Stimulated activated CD8-positive, alpha-beta memory T cell treated with anti-CD3 and anti-CD28 coated beads, Interleukin-7, amount 100 ng/mL, for 4 hours (primary cell): ENCODE measurements at places on chromosomes 4 and X.

GRCh38 chr4:114694770-114695169 lies 96.2 kb downstream of the UGT8 start:
- no peak for DNase-seq

DNA sequence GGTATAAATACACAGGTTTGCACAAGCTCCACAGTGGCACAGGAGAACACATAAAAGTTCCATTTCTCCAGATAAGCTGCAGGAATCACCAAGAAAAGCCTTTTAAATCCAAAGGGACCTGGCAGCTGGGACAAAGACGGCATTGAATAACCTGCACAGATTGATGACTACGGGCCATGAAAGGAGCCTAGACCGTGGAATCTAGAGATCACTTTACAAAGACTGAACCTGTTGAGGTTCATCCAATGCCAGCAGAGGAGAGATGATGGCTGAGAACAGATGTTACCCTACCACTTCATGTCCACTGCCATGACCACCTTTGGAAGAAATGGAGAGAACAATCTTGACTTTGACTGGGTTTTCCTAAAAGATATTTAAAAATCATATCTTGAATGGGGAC lies 88.7 kb downstream of the PRSS12 start:
- no peak for DNase-seq

- DNase-seq: no peak
Observed at GRCh38 chr4:110107866-110108265, 90.5 kb downstream of the ELOVL6 start.

- no peak for DNase-seq
Observed at GRCh38 chr4:24971192-24971591, 58.4 kb upstream of the CCDC149 start.

DNA sequence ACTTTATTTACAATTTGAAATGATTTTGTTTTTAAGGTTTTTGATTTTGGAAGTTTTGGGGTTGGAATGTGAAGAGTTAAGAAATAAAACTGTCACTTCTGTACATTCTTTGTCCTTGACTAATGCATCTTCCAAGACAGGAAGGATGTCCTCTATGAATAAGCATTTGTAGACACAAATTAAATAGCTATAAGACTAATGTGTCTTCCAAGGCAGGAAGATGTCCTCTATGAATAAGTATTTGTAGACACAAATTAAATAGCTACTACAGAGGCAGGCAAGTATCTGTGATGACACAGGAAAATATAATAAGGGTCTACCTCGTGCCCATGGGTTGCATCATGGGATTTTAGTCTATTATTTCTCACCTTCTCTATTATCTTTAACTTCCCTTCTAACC lies 14.5 kb downstream of the PRSS48 start:
- DNase-seq: no peak

DNA sequence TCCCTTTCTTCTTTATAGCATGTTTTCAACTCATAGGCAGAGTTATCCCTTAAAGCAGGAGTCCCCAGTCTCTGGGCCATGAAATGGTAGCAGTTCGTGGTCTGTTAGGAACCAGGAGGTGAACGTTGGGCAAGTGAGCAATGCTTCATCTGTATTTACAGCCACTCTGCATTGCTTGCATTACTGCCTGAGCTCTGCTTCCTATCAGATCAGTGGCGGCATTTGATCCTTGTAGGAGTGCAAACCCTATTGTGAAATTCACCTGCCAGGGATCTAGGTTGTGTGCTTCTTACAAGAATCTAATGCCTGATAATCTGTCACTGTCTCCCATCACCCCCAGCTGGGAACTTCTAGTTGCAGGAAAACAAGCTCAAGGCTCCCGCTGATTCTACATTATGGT lies 39.8 kb downstream of the DTHD1 start:
- no peak for DNase-seq

- no peak for DNase-seq
Observed at GRCh38 chrX:45842926-45843315, 642.2 kb upstream of the DIPK2B start.

GRCh38 chr4:107519053-107519452 lies 201.0 kb downstream of the PAPSS1 start:
- DNase-seq: no peak

DNA sequence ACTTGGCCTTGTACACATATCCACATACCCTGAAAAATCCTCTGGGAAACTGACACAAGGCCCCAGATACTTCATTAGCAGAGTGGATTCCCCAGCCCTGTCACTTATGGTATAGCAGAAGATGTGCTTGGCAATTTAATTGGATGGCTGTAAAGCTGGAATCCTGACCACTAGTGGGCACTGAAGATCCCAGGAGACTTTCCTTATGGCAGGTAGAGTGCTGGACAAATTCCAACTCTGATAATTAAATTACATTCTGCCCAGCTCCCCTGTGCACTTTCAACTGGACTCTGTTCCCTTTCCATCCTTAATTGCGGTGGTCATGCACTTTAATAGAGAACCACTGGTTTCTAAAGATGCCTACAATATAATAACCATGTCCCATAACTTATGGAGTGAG lies 119.8 kb downstream of the DCK start:
- no peak for DNase-seq

- DNase-seq: no peak
Observed at GRCh38 chr4:54852602-54853001, 194.8 kb downstream of the KIT start.

GRCh38 chr4:8745826-8746225 lies 125.8 kb downstream of the HMX1 start:
- no peak for DNase-seq

GRCh38 chr4:73259571-73260090 lies 1.0 kb upstream of the ANKRD17 start:
- no peak for DNase-seq

DNA sequence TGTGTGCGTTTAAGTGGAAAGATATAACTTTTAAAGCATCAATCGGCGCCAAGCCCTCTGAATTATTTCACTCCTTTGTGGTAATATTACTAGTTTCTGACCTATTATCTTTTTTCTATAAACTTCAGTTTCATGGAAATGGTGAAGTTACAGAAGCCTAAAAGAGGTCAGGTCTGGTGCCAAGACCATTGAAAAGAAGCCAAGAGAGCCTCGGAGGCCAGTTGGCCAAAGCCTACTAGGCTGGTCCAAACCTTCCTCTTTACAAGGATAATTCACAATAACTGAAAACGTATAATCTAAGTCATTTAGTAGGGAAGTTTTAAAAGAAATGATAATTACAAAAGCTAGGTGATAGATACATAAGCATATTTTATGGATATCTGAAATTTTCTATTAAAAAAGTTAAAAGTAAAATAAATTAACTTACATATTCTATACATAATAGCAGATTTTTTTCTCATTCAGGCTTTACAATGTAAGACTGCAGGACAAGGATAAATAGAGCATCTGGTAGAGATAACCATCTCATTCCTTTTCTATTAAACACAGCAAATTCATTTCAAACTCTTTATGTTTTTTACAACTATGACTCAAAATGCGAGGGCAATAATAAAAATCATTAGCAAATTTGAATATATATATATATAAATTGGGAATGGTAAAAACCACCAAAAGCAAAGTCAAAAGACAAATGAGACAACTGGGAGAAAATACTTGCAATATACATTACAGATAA lies 49.2 kb downstream of the WDFY3 start:
- no peak for DNase-seq

GRCh38 chr4:112057470-112057869 lies 87.8 kb upstream of the FAM241A start:
- DNase-seq: no peak

- DNase-seq: no peak
Observed at GRCh38 chr4:73762409-73762808, 22.0 kb downstream of the CXCL8 start.

- DNase-seq: no peak
Observed at GRCh38 chr4:157687971-157688370, 467.4 kb downstream of the GRIA2 start.

DNA sequence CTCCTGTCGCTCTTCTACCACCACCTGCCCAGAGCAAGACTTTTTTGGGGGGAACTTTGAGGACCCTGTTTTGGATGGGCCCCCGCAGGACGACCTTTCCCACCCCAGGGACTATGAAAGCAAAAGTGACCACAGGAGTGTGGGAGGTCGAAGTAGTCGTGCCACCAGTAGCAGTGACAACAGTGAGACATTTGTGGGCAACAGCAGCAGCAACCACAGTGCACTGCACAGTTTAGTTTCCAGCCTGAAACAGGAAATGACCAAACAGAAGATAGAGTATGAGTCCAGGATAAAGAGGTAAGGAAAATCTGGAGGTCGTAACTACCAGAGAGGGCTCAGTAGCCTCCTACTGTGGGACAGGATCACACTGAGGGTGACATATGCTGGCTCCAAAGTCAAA lies 364.5 kb downstream of the MAPK10 start:
- no peak for DNase-seq

- DNase-seq: no peak
Observed at GRCh38 chrX:26580021-26580420, 364.1 kb downstream of the MAGEB5 start.

DNA sequence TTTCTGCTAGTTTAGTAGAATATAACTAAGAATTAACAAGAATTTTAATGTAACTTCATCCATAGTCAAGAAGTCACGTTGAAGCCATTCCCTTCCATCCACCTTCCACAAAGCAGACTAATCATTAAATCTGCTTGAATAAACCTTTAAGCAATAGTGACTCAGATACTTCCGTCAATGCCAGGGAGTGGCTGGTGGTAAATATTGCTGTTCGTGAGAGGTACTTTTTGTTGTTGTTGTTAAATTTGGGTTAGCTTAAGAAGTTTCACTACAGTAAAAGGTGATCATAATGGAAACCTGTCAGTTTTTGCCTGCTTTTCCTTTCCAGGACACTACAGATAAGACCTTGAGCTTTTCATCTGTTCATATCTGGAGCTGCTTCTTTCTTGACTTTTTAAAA lies 316.3 kb downstream of the TMA16 start:
- no peak for DNase-seq

DNA sequence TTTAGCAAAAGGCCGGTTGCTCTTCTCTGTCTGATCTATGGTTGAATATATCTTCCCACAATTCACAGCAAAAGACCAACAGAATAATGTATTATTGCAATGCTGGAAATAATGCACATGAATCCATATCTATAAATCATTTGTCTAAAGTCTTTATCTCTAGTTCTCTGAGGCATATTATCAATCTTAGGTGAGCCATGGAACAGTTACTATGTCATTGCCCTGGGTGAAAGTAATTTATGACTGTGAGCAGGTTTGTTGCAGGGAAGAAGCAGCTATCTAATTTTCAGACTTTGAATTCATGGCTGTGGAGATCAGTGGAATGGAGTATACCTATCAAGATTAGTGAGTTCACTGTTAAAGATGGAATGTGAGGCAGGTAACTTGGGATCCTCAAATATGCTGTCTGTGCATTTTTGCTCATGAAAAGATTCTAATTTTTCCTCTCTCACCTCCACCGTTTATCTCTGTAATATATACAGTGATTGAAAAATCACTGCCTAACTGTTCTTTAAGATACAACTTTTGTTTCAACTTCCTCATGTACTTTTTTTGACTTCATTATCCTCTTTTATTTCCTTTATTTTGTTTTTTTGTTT lies 256.8 kb upstream of the ARSJ start:
- no peak for DNase-seq

GRCh38 chrX:46611658-46612362 lies 38.2 kb downstream of the CHST7 start:
- no peak for DNase-seq

- DNase-seq: no peak
Observed at GRCh38 chrX:47568656-47569295, 7.8 kb downstream of the ARAF start.

DNA sequence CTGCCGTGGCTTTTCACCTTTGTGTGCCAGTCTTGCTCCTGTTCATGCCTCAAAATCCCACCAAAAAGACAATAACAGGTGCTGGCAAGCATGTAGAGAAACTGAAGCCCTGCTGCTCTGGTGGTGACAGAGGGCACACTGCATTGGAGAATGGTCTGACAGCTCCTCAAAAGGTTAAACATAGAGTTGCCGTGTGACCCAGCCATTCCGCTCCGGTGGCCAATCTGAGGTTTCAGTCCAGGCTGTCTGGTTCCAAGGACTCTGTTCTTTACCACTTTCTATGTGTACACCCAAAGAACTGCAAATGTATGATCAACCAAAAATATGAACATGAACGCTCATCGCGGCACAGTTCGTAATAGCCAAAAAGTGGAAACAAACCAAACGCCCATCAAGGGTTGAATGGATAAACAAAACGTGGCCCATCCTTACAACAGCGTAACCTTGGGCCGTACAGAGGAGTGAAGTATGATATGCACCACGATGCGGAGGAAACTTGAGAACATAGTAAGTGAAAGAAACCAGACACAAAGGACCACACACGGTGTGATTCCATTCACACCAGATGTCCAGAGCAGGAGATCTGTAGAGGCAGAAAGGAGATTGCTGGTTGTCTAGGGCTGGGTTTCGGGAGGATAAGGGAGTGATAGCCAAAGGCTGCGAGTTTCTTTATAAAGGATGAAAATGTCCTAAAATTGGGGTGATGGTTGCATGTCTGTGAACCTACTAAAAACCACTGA lies 33.6 kb upstream of the WFS1 start:
- no peak for DNase-seq

- DNase-seq: no peak
Observed at GRCh38 chr4:78601013-78601412, 49.4 kb downstream of the ANXA3 start.

DNA sequence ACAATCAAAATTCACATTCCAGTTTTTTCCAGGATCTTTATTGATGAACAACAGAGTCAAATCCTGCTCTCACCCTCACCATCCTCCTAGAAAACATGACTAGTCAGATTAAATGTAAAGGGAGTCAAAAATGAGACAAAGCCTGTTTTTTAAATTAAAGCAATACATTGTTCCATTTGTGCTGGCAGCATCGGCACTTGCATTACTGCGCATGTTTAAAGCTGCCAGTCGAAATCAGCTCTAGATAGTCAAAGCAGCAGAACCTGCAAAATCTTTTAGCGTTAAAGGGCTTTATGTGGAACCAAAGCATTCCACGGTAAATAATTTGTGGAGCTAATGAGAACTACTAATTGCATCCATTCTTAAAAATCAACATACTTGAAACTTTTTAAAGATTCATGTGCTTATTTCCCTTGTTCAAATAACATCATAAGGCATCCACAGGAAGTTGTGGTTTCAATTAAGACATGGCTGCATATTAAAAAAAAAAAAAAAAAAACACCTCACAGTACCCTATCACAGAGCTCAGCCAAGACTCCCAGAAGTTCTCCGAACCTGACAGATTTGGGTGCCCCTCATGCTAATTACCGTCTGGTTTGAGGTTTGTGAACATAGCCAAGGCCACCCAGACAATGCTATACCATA lies 82.2 kb downstream of the SH3KBP1 start:
- no peak for DNase-seq

DNA sequence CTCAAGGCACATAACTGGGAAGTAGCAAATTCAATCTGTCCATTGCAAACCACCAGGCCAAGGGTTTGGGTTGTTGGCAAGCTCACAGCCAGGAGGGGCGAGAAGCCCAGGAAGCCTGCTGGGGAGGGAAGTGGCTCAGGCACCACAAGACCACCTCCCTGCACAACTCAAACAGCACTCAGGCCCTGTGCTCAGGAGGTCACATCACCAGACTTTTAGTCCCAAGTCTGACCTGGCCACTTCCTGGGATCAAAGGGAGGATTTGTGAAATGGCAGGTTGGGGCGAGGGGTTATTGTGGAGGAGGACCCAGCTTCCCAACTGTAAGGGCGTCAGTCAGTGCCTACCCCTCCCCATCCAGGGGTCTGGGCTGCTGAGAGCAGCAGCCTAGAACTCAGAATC lies 2.3 kb downstream of the ATP5ME start:
- DNase-seq: no peak
